ENCODE measurements at places on chromosomes 2 and 18. TPM values are rescaled to one million over a fixed set of nuclear protein-coding genes. Genes with fewer than 3 reads are reported as not detected.

DNA sequence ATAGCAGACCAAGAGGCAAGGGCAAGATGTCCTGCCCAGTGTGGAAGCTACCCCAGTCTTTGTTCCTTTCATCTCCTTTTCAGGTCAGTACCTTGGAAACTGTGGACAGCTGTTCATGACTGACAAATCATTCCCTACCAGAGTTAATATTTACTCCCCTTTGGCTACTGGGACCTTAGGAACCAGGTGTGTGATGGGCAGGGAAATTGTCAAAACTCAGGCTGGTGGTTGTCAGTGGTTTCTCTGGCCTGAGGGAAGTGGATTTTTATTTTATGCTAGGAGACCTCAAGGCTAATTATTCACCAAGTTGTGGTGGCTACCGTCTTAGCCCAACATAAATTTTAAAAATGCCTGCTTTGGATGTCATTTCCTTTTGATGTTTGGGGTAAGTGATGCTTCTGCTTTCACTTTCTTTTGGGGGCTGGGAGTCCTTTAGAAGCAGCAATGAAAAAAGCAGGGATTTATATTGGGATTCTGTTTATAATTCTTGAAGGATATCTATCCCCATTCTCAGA lies 119.3 kb downstream of the SETBP1 start:
- no peak overlapping the region for H3K27ac ChIP-seq
- H3K36me3 ChIP-seq = no peaks in the 10 kb centered on the region
- H3K4me1 ChIP-seq = no peaks in the 10 kb centered on the region
- H3K27me3 ChIP-seq = no peaks in the 10 kb centered on the region
- no peak for DNase-seq
- no peak overlapping the region for H3K4me3 ChIP-seq

DNA sequence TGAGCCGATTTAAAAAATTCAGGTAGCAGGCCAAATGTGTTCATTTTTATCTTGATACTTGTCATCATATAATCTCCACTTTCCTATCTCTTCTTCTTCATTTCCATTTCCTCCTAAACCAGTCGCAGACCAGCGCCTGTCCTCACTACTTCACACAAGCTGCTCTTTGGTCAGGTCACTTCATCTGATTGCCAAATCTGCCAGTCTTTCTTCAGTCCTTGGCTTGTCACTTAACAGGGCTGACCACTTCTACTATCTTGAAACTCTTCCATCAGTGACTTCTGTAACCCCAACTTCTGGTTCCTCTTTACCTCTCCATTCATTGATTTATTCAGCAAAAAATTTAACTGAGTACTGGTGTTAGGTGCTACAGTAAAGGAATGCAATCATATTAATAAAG lies 18.0 kb upstream of the SPRED2 start:
- no peak overlapping the region for H3K4me3 ChIP-seq
- no peaks in the 10 kb centered on the region for H3K36me3 ChIP-seq
- H3K27ac ChIP-seq = no peak overlapping the region
- no peaks in the 10 kb centered on the region for H3K4me1 ChIP-seq
- H3K27me3 ChIP-seq = no peaks in the 10 kb centered on the region

DNA sequence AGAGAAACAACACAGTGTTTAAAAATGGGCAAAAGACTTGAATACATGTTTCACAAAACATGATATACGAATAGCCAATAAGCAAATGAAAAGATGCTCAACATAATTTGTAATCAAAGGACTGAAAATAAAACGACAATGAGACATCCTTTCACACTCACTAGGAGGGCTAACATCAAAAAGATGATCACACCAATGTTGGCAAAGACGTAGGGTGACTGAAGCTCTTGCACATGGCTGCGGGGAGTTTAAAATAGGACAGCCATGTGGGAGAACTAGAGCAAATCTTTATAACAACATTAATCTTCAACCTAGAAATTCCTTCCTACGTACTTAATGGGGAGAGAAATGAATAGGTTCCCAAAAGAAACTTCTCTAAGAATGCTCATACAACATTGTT lies 19.2 kb upstream of the SEH1L start:
- H3K27me3 ChIP-seq = no peaks in the 10 kb centered on the region
- no peak overlapping the region for H3K4me3 ChIP-seq
- no peak overlapping the region for H3K27ac ChIP-seq
- no peaks in the 10 kb centered on the region for H3K4me1 ChIP-seq
- DNase-seq = no peak
- H3K36me3 ChIP-seq = no peaks in the 10 kb centered on the region

TLX2 gene
- 0.27 TPM for polyA plus RNA-seq

DNA sequence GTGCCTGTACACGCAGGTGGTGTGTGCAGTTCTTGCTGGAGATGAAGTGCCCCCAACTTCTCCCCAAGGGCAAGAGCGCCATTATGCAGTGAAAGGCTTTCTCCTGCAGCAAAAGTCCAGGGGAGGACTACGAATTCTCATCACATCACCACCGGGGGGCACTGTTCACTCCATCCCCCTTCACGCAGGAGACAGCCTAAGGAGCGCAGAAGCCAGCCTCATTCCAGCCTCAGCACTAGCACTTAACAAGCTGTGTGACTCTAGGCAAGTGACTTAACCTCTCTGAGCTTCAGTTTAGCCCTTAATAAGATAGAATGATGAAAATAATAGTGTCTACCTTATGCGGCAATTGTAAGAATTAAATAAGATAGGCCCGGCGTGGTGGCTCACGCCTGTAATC lies 32.3 kb downstream of the DNMT3A start:
- H3K4me1 ChIP-seq = peaks cover 87% of the 10 kb centered on the region
- no peak for DNase-seq
- no peaks in the 10 kb centered on the region for H3K27me3 ChIP-seq
- no peak overlapping the region for H3K4me3 ChIP-seq
- H3K27ac ChIP-seq = no peak overlapping the region
